Hematopoietic multipotent progenitor cell treated with erythropoietin and hydrocortisone succinate and interleukin-3 and kit ligand, for 17 days (in vitro differentiated cells): ENCODE measurements at places on chromosomes 3 and 15.

DNA sequence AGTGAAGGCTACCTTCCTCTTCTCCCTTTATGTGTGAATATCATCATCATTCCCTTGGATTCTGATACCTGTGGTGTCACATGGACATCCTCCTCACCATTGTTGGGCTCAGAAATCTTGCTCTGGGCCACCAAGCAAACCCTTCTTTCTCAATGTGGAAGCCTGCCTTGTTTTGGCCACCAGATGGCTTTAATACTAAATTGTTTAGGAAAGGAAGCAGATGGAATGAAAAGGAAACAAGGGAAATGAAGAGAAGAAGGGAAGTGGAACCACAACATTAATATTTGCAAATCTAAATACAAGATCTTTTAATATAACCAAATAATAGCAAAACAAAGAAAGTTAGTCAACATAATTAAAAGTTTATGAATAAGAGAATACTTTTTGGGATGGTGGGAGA lies 14.0 kb downstream of the FAM227B start:
- no peak for DNase-seq

DNA sequence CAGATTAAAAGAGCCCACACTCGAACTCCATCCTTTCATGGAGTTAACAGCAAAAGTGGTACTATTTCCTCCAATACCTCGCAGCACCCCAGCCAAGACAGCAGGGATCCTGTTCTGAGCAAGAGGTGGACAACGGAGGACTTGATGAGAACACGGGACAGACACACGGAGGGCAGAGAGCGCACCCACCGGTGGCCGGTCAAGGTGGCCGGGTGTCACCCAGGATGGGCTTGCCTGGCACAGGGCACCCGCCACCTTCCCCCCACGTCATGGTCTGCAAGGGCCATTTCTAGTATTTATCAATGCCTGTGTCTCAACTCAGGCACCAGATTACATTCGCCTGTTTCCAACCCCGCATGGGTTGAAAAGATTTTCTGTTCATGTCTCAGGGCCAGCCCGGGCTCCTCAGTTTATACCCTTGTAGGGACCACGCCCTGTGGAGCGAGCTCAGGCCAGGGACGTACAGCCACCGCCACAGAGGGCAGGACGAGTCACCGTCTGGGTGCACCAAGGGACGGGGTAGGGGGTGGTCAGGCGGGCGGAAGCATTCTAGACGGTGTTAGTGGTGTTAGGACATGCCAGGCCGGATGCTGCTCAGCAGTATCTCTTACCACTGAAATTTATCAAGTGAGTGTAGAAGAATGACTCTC lies 64.2 kb downstream of the CYFIP1 start:
- no peak for DNase-seq

GRCh38 chr3:177778633-177779032 lies 581.4 kb upstream of the TBL1XR1 start:
- no peak for DNase-seq

DNA sequence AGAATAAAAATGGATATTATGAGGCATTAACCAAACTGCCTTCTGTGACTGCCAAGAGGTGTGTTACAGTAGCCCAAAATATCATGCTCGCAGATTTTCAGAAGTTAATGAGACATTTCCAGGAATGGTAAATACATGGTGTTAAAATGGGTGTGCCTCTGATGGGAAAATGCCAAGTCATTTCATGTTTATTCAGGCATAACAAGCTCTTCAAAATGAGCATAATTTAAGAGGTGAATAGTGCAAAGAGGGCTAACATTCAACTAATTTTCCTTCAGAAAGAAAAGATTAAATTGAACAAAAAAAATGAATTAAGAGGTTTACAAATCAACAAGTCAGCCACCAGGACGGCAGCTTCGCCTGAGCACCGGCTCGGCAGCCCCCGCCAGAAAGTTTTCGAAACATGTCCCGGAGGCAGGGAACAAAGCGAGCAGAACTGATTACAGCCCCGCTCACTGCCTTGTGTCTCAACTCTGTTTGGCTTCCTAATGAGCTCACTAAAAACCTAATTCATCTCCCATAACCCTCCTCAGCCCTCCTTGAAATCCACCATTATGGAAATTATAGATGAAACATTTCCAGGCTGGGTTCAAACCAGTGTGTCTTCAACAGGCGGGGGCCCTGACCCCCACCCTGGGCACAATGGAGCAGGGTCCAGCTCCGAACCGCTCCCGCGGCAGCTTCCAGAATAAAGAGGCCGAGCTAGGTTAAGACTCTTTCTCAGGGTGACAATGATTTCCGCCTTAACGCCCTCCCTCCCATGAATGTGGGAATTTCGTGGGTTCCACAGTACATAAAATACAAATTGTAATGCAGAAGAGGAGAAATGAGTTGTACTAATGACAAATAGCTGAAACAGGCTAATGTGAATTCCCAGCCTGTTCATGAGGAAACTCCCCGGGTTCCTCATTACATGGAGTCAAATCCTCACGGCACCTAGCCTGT lies 43.9 kb downstream of the MEIS2 start:
- no peak for DNase-seq

DNA sequence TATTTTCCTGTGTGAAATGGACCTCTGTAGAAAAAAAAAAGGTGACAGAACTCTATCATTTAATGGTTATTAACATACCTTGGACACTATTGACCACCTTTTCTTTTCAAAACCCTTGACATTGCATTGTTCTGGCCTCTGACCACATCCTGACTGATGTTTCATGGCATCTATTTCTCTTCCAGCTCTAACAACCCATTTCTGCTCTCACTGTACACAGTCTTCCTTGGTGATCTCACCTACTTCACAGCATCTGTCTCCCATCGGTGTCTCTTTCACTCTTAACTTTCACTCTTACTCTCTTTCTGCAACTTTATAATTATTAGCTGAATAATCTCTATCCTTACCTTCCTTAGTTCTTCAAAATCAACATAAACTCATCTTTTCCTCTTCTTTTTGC lies 217.4 kb upstream of the CD96 start:
- no peak for DNase-seq

DNA sequence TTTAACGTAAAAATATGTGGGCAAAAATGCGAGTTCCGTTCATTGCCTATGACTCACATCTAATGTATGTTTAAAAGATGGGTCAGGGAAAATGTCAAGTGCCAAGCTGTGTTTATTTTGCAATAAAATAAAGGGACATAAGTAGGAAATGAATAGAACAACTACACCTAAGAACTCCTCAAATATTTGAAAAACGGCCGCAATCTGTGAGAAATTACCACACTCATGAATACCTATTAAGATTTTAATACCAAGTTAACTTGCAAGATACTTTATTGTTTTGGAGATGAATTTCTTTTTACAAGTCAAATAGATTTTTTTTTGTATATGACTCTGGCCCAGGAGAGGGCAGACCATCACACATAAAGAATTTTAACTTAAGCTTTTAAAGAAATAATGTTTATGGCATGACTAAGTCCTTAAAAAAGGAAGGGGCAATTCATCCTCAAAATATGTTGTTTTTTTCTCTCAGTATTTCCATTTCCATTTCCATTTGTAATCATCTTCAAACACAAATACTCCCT lies 152.7 kb downstream of the SUCNR1 start:
- DNase-seq, result no peak

GRCh38 chr3:51934139-51934850 lies 7.4 kb downstream of the RRP9 start:
- no peak for DNase-seq

DNA sequence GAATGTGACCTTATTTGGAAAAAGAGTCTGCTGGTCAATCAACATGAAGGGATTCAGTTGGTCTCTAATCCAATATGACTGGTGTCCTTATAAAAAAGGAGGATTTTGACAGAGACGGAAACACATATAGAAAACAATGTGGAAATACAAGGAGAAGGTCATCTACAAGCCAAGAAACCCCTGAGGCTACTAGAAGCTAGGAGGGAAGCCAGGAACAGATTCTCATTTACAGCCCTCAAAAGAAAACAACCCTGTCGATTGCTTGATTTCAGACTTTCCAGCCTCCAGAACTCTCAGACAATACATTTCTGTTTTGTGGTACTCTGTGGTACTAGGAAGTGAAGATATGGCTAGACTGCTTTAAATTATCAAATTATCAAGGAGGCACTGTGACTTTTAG lies 162.9 kb upstream of the IGF1R start:
- no peak for DNase-seq

GRCh38 chr15:100781961-100782530 lies 97.6 kb upstream of the ALDH1A3 start:
- no peak for DNase-seq

GRCh38 chr15:67618297-67618696 lies 75.8 kb downstream of the MAP2K5 start:
- no peak for DNase-seq

GRCh38 chr3:140258222-140258724 lies 323.3 kb downstream of the CLSTN2 start:
- no peak for DNase-seq

- no peak for DNase-seq
Measured at GRCh38 chr15:82995076-82995475, 9.1 kb downstream of the RAMAC start.

GRCh38 chr3:150497956-150498355 lies 48.3 kb downstream of the SERP1 start:
- peak; percentile 12 for DNase-seq

GRCh38 chr3:95752199-95752598 lies 1062.2 kb upstream of the EPHA6 start:
- DNase-seq, result no peak

DNA sequence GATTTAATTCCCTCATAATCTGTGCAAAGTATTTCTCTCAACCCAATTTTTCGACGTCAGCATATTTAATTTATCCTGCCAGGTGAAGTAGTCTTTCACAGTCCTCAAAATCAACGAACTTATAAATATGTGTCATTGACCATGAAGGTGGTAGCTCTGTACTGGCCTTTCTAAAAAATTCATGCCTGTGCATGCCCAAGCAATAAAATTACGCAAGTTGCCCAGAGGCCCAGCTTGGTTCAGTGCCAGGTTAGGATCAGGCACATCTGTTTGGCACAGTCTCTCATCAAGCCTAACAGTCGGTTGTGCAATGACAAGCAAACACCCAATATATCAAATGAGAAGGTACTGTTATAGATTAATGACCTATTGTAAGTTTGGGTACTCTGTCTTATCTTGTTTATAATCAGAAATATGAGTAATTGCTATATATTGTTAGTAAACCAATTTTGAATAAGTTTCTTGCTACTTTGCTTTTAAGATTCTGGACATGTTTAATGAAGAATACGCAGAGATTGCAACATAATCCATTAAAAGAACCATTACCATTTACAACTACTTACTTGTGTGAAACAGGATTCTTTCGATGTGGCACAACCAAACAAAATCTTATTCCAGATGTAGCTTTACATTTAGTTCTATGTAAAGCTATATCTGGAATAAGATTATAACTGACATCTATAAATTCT lies 159.0 kb upstream of the IL12A start:
- peak; percentile 10 for DNase-seq

GRCh38 chr15:83993591-83993990 lies 242.0 kb upstream of the GOLGA6L4 start:
- DNase-seq, result no peak

DNA sequence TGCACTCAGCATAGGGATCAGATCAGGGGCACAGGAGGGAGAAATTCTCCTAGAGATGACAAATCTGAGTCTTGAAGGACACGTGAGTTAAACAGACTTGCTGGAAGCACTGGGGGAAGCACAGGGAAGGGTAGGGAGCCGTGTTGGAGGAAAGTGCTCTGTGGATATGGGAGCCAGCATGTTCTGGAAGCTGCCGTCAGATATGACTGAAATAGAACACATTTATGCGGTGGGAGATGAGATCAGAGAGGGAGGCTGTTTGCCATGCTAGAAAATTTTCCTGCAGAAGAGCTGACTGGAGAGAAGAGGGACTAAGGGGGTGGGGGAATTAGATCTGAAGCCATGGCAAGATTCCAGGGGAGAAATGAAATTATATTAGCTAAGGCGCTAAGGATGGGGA lies 1.8 kb downstream of the TAMM41 start:
- DNase-seq, result no peak

DNA sequence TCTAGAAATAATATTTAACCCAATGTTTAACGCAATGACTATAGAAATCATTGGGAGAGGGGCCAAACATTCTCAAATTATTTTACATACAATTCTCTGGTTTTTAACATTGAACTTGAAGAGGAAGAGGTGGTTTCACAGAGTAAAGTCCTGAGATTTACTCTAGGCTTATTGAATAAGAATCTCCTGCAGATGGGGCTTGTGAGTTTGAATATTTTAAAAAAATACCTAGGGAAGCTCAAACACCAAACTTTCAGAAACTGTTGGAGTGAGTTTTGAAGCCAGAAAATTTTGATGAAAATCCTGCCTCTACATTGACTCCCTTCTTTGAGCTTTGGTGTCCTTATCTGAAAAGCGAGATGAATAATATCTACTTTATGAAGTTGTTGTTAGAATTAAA lies 906.6 kb downstream of the TUSC7 start:
- DNase-seq, result no peak

DNA sequence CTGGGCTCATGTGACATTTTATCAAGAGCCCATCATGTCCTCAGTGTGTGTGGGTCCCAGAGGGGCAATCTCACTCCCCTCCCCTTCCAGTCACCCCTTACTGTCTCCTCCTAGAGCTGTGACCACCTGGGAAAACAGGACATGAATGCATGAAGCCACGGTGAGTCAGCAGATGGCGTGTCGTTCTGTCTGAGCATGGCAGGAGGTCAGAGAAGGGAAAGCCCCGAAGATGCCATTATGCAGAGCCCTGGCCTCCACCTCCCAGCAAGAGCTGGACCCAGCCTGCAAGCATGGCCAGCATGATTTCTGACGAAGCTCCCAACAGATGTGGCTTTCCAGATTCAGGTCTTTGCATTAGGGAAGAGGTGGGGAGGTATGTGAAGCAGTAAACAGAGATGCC lies 118.5 kb downstream of the TLE3 start:
- DNase-seq, result no peak

- no peak for DNase-seq
Measured at GRCh38 chr15:77476995-77477394, 56.3 kb downstream of the HMG20A start.

DNA sequence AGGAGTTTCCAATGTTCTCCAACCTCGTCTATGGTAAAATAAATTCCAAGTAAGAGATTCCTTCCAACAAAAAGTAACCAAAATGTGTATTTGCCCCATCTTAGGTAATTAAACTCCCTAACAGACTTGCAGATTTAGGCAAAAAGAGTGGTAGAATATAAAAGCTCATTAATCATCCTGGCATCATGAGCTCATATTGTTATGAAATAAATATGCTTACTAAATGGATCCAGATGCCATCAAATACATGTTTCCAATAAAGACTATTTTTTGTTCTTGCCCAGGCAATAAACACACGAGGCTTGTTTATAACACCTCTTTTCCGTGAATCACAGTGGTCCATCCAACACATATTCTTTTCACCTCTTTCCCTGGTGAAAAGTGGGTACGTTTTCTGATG lies 189.4 kb downstream of the THSD4 start:
- DNase-seq, result no peak

DNA sequence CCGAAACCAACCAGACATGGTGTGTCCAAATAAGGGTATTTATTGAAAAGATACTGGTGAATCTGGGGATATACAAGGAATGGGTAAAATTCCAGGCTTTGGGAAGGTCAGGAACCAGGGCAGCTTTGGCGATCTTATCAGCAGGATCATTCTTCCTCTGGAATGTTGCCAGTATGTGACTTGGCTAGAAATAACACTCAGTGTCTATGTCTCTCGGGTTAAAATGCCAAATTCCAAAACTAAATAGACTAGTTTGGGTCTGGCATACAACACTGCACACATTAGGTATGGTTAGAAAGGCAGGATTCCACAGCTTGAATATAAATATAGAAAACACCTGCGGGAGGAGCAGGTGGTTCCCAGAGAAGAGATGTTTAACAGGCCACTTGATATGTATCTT lies 220.2 kb upstream of the CD96 start:
- no peak for DNase-seq
